ENCODE measurements at places on chromosomes 4 and X. TPM values are rescaled to one million over a fixed set of nuclear protein-coding genes. Genes with fewer than 3 reads are reported as not detected.
A peak's percentile ranks its signal among the peaks of the same experiment; 100 is the strongest.

SUPT20HL2 gene
- not detected for total RNA-seq

DNA sequence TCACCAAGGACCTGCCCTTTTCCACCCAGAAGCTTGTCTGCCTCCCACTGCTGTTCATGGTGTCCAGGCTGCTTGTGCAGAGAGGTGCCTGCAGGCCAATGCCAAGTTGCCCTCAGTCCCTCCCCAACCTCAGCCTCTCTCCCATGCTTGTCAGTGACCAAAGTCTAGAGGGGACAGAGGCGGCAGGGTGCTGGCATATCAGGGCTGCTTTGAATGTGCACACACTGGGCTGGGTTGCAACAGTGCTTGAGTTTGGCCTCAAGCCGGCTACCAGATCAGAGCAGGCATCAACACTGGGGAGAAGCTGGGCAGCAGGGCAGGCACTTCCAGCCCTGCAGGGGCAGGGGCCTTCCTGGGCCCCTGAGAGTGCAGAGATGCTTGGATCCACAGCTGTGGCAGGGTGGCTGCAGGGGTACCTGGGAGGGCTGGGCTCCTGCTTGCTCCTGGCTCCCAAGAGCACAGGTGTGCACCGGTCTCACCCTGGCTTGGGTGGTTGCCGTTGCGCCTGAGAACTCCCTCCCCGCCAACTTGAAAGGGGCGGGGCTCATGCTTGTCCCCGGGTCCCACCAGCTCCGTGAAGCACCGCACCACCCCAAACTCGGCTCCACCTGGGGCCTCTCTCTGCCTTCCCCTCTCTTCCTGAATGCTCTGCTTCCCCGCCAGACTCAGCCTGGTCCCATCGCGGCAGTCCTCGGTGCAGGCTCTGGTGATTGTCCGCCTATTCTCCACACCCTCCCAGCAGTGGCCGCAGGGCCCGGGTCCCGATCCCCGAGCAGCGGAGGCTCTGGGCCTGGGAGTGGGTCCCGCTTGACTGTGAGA, 1681.9 kb upstream of the ADGRL3 start:
- no peaks in the 10 kb centered on the region for H3K36me3 ChIP-seq
- peaks cover 3% of the 10 kb centered on the region for H3K27me3 ChIP-seq
- H3K4me3 ChIP-seq, result no peak overlapping the region
- peaks cover 3% of the 10 kb centered on the region for H3K4me1 ChIP-seq
- H3K27ac ChIP-seq, result no peak overlapping the region

DNA sequence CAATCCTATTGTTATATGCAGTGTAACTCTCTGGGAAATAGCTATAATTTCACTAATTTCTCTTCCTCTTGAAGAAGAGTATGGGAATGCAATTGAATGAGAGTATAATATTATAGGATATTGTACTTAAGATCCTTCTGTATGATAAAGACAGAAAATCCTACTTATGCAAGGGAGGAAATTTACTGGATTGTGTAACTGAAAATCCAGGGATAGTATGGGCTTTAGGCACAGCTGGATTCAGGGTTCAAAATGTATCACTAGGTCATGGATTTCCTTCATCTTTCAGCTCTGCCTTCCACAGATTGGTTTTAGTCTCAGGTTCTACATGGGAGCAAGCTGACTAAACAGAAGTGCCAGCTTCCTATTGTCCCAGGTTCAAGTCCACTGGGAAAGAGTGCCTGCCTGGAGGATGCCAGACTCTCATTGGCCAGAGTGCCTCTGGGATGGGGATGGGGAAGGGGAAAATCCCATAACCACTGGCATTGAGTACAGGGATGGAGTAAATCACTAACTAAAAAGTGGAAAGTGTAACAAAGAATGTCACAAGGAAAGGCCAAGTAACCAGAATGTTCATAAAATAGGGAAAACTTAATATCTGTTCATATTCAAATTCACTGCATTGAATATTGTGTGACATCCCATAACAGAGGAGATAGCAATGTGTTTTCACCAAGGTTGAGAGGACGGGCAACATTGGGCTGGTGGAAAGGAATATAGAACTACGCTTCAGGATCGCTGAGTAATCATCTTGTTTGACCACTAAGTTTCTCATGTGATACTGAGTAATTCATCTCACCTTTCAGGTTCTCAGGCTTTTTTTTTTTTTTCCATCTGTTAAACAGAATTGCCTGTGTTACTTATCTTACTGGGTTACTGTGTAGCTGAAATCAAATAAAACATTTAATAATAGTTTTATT, 75.7 kb downstream of the ANXA3 start:
- H3K27ac ChIP-seq, result no peak overlapping the region
- H3K27me3 ChIP-seq, result no peaks in the 10 kb centered on the region
- H3K4me1 ChIP-seq, result peaks cover 13% of the 10 kb centered on the region
- no peak for DNase-seq
- no peak overlapping the region for H3K4me3 ChIP-seq

CACNA1F gene
- total RNA-seq, result 0.32 TPM

GRCh38 chrX:111743316-111743715, 62.3 kb downstream of the ALG13 start:
- H3K36me3 ChIP-seq, result peaks cover 50% of the 10 kb centered on the region
- H3K4me1 ChIP-seq, result no peaks in the 10 kb centered on the region
- DNase-seq, result no peak
- H3K27ac ChIP-seq, result no peak overlapping the region

TNIP2 gene
- total RNA-seq, result 23.8 TPM

MAGEC2 gene
- total RNA-seq, result not detected

CSAG1 gene
- not detected for total RNA-seq

DNA sequence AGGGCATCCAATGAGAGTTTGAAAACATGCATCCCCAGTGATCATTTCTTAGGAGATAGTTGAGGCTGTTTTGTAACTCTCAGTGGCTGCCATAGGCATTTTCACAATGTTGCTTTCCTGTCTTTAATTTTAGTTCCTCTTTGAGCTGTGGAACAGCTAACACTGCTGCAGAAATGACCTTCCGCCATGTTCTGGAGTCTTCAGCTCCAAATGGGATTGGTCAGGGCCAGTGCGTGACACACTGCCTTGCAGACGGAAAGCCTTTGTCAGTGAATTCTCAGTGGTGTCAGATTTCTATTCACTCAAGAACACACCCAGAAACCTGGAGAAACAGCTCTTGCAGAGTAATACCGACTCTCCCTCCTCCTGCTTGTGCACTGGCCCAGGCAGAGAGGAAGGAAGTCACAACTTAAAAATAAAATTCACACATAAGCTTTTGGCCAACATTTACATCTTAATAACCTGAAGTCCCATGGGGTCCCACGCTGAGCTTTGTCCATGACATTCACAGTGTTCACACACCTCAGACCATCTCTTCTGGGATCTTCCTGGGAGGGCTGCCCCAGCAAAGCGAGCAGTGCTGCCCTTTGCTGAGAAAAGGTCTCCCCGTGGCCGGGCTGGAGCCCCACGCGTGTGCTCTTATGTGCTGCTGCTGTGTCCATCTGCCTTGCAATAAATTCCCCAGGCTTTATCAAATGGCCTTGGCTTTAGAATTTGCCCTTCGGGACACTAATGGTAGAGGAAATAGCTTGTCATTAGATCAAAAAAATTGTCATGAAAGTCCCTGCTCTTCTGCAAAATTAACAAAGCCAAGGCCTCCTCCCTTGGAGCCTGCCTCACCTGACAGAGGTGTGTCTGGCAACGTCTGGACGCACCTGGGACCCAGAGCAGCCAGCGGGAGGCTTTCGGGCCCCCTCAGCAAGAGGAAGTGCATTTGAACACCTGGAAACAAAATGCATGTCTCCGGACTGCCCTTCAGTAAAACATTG, 126.8 kb downstream of the IRF2 start:
- H3K27ac ChIP-seq, result peak overlapping the region; percentile 95
- no peaks in the 10 kb centered on the region for H3K27me3 ChIP-seq
- no peaks in the 10 kb centered on the region for H3K36me3 ChIP-seq
- peaks cover 45% of the 10 kb centered on the region for H3K4me1 ChIP-seq
- H3K4me3 ChIP-seq, result no peak overlapping the region

- peaks cover 18% of the 10 kb centered on the region for H3K4me1 ChIP-seq
- no peak for DNase-seq
- peaks cover 22% of the 10 kb centered on the region for H3K36me3 ChIP-seq
- H3K27me3 ChIP-seq, result no peaks in the 10 kb centered on the region
Observed at GRCh38 chr4:61511716-61512488, 311.8 kb downstream of the ADGRL3 start.

GRCh38 chrX:30794497-30794896, 94.6 kb downstream of the TAB3 start:
- no peak overlapping the region for H3K27ac ChIP-seq
- H3K4me3 ChIP-seq, result no peak overlapping the region
- no peak for DNase-seq
- H3K27me3 ChIP-seq, result no peaks in the 10 kb centered on the region
- H3K36me3 ChIP-seq, result no peaks in the 10 kb centered on the region

DNA sequence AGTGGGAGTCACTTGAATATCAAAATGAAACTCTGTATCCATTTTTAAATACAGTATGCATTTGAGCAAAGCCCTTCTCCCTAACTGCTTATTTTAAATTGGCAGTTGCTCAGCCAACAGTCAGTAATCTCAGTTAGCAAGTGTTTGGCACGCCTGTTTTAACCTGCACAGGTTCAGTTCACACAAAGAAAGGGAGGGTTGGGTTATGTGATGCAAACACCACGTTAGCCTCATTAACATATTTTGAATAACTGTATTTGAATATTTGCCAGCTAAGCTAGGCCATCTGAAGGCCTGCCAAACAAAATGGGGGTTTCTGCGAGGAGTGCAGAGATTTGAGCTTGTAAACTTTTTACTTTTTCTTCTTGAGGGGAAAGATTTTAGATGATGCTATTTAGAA, 19.8 kb downstream of the GAB1 start:
- H3K27me3 ChIP-seq, result no peaks in the 10 kb centered on the region
- H3K36me3 ChIP-seq, result no peaks in the 10 kb centered on the region
- H3K27ac ChIP-seq, result peak overlapping the region; percentile 94

DNA sequence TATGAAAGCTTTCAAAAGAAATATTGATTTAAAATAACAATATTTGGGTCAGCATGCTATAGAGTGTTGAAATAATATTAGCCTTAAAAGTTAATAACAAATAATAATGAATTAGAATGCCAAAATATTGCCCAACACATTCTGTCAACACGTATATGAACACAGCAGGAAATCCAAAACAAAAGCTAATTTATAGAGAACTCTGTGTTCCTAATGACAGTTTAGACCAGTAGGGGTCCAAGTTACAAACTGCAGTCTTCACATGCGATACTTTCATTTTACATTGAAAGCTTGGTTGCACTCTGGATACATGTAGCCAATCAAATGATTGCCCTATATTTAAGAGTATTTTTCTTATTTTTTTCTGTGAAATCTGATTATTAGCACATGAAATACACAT, 274.4 kb downstream of the DCTD start:
- no peaks in the 10 kb centered on the region for H3K27me3 ChIP-seq
- no peak for DNase-seq
- peaks cover 29% of the 10 kb centered on the region for H3K36me3 ChIP-seq
- H3K27ac ChIP-seq, result no peak overlapping the region
- no peaks in the 10 kb centered on the region for H3K4me1 ChIP-seq
- no peak overlapping the region for H3K4me3 ChIP-seq

SHISA3 gene
- 3.3 TPM for total RNA-seq

DNA sequence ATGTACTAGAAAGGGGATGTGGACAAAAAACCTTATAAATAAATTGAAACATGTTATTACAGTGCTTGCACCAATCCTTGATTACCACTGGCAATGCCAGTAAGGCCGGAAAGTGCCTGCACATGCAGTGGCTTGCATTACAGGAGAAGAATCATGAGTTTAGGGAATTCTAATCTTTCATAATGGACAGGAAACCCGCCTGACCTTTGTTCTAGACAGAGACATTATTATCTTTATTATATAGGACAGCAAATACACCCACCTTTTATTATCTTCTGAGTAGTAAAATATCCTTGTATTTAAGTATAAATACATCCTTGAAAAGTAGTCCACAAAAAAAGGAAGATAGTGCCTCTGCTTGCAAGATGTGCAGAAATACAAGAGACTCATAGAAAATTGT, 379.9 kb upstream of the LCORL start:
- no peaks in the 10 kb centered on the region for H3K27me3 ChIP-seq
- H3K4me3 ChIP-seq, result no peak overlapping the region
- H3K27ac ChIP-seq, result no peak overlapping the region
- H3K36me3 ChIP-seq, result no peaks in the 10 kb centered on the region
- peaks cover 28% of the 10 kb centered on the region for H3K4me1 ChIP-seq

GRCh38 chr4:153790962-153791551, 2.2 kb upstream of the SFRP2 start:
- peak overlapping the region; percentile 64 for H3K4me3 ChIP-seq
- no peak overlapping the region for H3K27ac ChIP-seq
- H3K27me3 ChIP-seq, result peaks cover 98% of the 10 kb centered on the region
- H3K36me3 ChIP-seq, result no peaks in the 10 kb centered on the region

SLC2A9 gene
- 4.8 TPM for total RNA-seq

MAGEE2 gene
- not detected for total RNA-seq

Measured in mesothelial cell of epicardium (in vitro differentiated cells).